NCI-H1436 treated with DMSO at 0.1 percent for 48 hours (cell line): ENCODE measurements at places on chromosomes 12 and 14.

GRCh38 chr12:15720295-15720694 is 68.9 kb downstream of the EPS8 start:
- DNase-seq: no peak

DNA sequence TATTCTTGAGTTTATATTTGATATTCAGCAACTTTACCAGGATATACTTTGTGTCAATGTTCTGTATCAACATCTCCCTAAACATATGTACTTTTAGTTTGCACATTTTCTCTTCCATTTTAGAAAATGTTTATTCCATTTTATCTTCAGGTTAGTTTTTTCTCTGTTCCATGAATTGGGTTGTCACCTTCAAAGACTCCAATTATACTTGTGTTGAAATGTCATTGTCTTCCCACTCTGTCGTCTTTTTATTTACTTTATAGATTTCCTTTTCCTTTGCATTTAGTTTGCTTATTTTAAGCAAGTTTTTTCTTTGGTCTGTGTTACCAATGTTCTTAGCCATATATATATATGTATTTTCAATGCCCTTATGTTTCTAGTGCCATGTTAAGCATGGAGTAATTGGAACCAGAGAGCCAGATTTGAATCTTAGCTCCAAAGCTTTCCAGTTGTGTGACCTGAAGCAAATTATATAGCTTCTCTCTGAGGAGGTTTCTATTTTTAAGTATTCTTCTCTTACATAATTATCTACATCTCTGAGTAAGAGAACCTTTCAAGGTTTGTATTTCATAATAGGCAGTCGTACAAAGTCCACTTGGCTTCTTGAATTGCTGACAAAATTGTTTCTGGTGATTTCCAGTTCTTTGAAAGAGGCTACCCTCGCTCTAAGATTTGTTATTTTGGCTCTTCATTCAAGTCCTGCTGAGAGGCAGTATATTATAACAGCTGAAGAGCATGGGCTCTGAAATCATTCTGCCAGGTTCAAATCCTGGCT is 85.8 kb upstream of the DYRK2 start:
- no peak for DNase-seq

GRCh38 chr12:6450869-6451347 is 934 bp upstream of the TAPBPL start:
- no peak for DNase-seq

- DNase-seq: no peak
Observed at GRCh38 chr12:76152181-76152807, 67.8 kb upstream of the NAP1L1 start.

DNA sequence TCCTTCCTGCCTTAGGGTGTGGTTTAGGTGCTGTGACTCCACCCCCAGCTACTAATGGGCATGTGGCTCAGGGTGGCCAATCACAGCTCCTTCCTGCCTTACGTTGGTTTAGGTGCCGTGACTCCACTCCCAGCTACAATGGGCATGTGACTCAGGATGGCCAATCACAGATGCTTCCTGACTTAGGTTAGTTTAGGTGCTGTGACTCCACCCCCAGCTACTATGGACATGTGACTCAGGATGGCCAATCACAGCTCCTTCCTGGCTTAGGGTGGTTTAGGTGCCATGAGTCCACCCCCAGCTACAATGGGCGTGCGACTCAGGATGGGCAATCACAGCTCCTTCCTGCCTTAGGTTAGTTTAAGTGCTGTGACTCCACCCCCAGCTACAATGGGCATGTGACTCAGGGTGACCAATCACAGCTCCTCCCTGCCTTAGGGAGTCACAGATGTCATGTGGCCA is 163.9 kb downstream of the TBX5 start:
- no peak for DNase-seq

DNA sequence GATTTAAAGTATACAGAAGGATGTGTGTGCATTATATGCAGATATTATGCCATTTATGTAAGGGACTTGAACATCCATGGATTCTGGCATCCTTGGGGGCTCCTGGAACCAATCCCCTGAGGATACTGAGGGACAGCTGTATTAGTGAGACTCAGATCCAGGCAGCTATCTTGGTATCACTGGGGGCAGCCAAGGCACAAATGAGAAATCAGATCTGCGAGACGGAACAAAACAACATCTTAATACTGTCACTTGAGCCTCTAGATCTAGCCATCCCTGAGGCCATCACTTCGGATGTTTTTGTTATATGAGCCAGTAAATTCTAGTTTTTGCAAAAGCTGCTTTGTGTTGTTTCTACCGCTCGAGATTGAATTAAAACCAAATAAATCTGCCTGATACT is 175.1 kb upstream of the SFSWAP start:
- no peak for DNase-seq

DNA sequence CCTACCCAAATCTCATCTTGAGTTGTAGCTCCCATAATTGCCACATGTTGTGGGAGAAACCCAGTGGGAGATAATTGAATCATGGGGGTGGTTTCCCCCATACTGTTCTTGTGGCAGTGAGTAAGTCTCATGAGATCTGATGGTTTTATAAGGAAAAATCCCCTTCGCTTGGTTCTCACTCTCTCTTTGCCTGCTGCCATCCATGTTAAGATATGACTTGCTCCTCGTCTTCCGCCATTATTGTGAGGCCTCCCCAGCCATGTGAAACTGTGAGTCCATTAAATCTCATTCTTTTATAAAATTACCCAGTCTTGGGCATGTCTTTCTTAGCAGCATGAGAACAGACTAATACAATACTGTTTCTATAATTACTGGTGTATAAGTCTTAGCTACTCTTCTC is 6.5 kb upstream of the BCAT1 start:
- DNase-seq: no peak

DNA sequence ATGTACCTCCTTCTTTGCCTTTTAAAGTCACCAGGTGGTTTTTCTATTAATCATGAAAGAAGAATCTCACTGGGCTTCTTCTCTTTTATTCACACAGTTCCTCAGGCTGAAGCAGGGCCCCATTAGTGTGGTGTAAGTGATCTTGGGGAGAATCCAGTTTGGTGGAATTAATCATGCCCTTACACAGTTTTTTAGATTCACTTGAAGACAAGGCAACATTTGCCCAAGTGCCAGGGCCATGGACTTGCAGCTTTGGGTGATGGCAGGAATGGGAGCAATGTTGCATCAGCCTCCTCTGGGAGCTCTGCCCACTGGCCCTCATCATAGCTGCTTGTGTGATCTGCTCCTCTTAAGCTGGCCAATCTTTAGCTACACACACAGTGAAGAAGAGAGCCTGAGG is 33.8 kb downstream of the KCNK10 start:
- DNase-seq: no peak

- no peak for DNase-seq
Observed at GRCh38 chr14:91400696-91401095, 16.9 kb downstream of the CCDC88C start.

DNA sequence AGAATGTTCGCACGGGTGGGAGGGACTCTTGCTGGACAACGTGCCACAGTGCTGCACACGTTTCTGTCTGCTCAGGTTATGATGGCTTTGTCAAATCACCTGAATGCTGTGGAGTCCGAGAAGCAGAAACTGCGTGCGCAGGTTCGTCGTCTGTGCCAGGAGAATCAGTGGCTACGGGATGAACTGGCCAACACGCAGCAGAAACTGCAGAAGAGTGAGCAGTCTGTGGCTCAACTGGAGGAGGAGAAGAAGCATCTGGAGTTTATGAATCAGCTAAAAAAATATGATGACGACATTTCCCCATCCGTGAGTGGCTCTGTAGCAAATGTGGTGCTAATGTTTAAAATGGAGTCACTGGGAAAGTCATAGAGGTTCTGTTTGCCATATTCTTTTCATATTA is 28.5 kb downstream of the KLC1 start:
- DNase-seq: no peak

- DNase-seq: peak; percentile 12
Observed at GRCh38 chr12:56634837-56635791, 5.0 kb upstream of the BAZ2A start.

DNA sequence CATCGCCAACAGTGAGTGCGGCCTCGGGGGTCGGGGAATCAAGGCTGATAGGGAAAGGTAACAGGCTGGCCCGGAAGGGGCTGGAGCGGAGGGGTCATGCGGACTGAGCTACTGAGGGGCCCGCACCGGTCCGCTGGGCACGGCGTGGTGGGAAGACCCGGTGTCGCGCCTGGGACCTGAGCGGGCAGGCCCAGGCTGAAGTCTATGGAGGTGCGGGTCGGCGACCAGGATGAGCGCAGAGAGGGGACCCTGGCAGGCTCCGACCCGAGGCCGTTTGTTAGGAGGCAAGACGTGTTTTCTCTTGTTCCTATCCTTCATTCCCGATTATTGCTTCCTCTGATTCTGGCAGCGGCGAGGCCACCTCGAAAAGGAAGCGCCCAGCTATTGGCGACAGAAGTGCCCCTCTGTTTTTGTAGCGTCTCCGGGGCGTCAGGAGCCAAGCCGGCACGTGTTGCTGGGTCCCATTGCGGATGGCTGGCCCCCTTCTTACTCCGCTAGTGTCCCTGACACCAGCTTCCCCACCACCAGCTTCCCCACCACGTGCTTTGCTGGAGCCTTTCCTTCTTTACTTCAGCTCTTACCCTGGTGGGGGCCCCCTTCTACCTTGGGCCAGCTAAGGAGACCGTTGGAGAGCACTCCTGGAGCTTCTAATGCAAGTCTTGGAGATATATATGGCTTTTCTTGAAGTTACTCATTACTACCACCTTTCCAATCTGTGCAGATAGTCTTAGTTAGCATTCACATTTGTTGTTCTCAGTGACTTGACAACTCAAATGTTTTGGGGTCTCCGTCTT is 653 bp downstream of the PA2G4 start:
- no peak for DNase-seq

- no peak for DNase-seq
Observed at GRCh38 chr12:8629486-8630033, 16.9 kb upstream of the AICDA start.

DNA sequence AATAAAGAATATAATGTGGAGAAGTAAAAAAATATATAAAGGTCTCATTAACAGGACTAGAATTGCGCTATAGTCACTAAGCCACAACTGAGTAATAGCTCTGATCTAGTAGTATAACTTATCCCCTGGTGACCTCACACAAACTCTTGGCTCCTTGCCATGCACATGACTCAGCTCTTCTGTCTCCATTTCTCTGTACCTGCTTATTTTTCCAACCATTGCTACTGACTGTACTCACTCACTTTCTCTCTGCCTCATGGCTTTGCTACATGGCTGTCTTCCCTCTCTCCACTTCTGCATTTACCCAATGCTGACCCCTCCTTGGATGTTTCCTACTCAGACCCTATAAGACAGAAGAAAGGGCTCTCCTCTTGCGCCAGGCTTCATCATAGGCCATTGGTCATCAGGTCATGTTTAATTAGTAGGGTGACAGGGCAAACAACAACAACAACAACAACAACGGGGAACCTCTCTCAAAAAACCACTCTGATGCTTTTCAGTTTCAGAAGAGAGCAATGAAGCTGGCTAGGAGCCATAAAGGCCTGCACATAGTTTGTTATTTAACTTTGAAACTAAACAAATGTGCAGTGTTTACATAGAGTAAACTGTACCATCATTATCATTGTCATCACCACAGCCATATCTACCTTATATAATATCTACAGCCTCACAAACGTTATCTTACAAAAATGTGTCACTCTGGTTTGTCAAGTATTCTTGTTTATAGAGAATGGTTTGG is 25.6 kb upstream of the KRAS start:
- peak; percentile 9 for DNase-seq

GRCh38 chr12:66596199-66596598 is 82.7 kb downstream of the GRIP1 start:
- DNase-seq: no peak

GRCh38 chr12:452667-453210 is 7.0 kb upstream of the B4GALNT3 start:
- no peak for DNase-seq

DNA sequence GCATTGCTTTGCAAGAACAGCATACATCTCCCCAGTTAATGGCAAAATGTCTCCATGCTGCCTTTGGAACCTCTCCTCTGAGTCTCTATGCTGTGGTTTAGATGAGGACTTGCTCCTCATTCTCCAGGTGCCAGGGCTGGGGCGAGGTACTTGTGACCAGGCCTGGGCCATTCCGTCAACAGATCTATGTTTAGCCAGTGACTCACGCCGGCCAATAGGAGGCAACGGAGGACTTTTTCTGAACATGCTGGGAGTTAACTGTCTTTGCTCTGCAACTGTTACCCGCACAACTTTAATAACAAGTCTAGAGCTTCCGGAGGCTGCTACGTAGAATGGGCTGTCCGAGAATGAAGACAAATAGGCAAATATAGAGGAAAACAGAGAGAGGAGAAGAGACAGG is 214.2 kb downstream of the GLT1D1 start:
- no peak for DNase-seq

- DNase-seq: no peak
Observed at GRCh38 chr14:24258548-24259265, 4.3 kb downstream of the TGM1 start.

GRCh38 chr14:81205639-81206038 is 15.1 kb downstream of the GTF2A1 start:
- DNase-seq: no peak

DNA sequence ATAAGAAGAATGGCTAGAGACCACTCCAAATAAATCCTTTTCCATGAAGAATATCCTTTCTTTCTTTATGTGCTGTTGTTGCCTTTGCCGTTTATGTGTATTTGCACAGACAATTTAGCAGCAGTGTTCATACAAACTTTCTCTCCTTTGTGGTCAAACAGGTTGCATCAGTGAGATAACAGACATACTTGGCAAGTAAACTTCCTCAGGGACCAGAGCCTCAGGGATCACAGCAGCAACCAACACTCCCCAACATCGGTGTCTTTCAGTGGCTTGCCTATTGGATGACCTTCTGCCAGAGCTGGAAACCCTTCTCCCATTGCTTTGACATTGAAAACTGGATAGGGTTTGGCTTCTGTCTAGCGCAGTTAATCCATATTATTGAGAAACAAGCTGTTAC is 252.2 kb downstream of the BTG1 start:
- no peak for DNase-seq

GRCh38 chr12:55972042-55972441 is 1.8 kb upstream of the RAB5B start:
- no peak for DNase-seq

DNA sequence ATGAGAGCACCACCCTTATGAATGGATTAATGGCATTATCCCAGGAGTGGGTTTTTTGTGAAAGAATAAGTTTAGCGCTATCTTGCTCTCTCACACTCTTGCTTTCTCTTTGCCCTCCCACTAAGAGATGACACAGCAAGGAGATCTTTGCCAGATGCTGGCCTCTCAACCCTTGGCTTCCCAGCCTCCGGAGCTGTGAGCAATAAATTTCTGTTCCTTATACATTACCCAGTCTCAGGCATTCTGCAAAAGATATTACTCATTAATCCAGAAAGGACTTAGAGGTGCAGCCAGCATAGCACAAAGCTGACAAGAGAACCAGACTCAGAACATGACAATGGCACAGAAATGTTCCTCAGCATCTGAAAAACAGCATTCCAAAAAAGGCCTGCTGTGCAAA is 190.6 kb downstream of the ITPR2 start:
- DNase-seq: no peak
